ENCODE measurements at places on chromosomes 13 and 19.

DNA sequence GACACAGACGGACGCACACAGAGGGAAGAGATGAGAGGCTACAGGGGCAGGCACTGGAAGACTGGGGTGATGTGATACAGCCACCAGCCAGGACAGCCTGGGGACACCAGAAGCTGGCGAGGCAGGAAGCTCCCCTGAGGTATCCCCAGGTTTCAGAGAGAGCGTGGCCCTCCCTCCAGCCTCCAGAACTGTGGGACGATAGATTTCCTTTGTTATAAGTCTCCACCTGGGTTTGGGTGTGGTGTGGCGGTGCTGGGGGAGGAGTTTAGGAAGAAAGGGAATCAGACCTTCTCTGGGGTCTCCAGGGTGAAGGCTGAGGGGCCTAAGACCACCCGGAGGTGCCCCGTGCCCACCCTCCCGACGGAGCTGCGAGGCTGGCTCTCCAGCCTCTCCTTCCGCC lies 2.7 kb upstream of the ASPDH start:
- DNase-seq, result no peak

DNA sequence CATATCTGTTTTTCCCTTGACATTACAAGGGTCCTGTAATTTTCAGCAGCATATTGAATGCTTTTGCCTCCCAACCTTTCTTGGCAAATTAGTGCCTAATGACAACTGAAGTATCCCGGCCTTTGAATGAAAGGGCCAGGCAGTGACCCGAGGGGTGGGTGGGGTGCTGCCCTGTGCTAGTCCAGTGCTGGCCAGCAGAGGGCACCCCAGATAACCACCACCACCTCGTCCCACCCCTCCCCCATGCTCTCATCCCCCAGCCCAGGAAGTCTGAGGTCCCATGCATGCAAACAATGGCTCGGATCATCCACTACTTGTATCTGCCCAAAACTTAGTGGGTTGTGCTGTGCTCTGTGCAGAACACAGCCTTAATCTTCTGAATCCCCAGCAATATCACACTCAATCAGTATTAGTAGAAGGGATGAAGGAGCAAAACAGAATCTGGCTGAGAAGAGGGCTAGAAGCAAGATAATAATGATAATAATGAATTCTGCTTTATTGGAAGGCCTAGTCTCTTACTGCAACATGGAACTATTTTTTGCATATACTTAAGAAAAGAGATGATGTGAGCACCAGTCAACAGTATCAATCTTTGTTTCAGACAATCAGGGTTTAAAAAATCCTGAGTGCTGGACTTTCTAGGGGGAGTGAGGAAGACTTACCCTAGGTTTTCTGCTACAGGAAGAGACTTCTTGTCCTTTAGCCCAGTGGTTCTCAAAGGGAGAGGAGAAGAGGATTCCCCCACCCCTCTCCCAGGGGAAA lies 3.8 kb downstream of the ATP12A start:
- no peak for DNase-seq

- no peak for DNase-seq
Measured at GRCh38 chr13:32126278-32126677, 94.7 kb downstream of the FRY start.

- no peak for DNase-seq
Measured at GRCh38 chr19:15091918-15092753, 10.1 kb downstream of the OR1I1 start.

DNA sequence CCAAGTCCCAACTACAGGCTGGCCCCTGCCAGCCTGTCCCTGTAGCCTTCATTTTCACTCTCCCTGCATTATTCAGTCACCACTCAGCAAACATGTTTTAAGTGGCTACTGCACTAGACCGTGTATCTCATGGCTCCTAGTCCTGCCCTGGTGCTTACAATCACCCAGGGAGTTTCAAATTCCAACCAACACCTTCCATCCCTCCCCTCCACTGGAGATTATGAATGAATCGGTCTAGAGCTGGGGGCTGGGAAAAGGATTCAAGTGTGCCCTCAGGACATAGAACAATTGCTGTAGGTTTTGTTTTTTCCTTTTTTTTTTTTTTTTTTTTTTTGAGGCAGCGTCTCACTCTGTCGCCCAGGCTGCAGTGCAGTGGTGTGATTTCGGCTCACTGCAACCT lies 15.0 kb upstream of the TNFAIP8L1 start:
- no peak for DNase-seq

Measured in occipital lobe (tissue), 3 donors.